Effector memory CD8-positive, alpha-beta T cell (primary cell): ENCODE measurements at places on chromosomes 6 and 20.

DNA sequence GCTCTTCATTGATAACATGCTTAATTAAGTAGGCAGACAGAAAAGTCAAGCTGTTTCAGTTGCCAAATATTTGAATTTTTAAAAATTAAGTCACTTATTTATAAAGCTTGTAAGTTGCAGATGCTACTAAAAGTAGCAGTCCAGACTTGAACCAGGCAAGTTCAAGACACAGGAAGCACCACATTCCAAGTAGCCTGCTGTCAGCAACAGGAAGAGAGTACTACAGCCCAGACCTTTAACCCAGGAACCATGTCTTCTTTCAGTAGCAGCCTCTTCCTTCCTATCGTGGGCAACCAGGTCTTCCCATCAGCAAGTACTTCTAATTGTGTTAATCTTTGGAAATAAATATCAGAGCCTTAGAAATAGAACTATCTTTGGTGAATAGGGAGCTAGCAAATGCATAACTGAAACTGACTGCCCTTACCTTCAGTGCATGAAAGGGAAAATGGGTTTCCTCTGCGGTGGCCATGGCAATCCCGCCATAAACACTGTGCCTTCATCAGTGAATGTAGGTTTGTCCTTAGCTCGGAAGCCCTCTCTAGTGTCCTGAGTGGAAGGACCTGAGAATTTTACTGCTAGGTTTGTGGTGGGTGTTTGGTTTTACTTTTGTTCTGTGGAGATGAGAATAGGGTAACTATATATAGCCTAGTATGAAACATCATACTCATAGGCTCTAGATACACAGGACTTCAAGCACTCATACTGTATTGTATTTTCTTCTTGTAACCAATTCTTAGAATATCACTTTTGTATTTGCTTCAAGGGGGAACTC is 95.6 kb downstream of the SYCP2 start:
- DNase-seq, result no peak

GRCh38 chr6:157791450-157791849 is 31.6 kb upstream of the SNX9 start:
- no peak for DNase-seq

GRCh38 chr6:16729183-16729691 is 32.0 kb downstream of the ATXN1 start:
- DNase-seq, result no peak

GRCh38 chr6:149924206-149924932 is 1.4 kb upstream of the RAET1G start:
- no peak for DNase-seq

GRCh38 chr6:161189891-161190290 is 84.0 kb downstream of the AGPAT4 start:
- DNase-seq, result no peak

DNA sequence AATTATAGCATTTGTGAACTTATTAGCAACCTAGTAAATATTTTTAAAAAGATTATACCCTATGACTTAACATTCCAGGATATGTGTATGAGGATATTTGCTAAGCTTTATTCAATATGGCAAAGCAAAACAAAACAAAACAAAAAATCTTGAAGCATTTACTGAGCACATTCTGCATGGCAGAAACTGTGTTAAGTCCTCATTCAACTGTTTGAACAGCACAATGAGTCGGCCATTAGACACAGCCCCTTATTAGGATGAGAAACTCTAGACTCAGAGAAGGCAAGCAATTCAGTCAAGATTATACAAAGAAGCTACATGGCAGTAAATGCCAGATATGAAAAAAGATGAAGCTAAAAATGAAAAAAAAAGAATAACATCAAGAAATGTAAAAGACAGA is 70.1 kb upstream of the IYD start:
- DNase-seq, result no peak

- no peak for DNase-seq
These were observed 227.4 kb downstream of the SAMD5 start for GRCh38 chr6:147735924-147736323.

DNA sequence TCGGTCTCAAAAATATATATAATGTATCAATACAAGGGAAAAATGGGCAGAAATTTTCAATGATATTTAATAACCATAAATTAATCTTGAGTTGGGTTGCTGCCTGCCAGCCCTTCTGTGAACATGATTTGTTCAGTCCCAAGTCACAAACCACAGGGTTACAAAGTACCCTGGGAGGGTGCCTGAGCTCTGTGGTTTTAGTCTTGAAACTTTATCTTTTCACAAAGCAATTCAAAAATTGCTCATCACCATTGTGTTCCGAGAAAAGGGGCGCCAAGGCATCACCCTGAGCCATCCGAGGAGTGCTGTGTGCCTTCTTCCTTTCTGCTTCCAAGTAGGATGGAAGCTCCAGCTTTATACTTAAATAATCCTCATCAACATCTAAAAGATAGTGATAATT is 141.6 kb upstream of the AKAP12 start:
- no peak for DNase-seq

DNA sequence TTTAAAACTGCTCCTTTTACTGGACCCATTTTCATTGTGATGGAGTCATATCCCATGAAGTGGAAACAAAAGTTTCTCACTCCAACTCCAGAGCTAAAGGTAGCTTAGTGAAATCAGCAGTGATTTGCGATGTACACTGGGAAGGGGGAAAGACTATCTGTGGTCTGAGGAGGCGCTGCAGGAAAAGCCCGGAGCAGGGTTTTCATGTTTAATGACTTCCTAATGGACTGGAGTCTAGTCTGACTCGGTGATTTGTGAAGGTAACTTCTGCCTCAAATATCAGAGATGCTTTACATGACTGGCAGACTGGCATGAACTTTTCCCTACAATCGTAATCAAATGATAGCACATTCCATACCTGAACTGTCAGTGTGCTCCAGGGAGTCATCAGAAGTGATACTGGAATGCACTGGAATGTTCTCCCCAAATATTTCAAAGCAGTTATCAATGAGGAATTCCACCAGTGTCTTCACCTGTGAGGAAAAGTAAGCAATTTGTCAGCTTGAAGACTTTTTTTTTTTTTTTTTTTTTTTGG is 7.0 kb downstream of the TAGAP start:
- no peak for DNase-seq

GRCh38 chr6:135576055-135576454 is 78.5 kb upstream of the AHI1 start:
- no peak for DNase-seq

DNA sequence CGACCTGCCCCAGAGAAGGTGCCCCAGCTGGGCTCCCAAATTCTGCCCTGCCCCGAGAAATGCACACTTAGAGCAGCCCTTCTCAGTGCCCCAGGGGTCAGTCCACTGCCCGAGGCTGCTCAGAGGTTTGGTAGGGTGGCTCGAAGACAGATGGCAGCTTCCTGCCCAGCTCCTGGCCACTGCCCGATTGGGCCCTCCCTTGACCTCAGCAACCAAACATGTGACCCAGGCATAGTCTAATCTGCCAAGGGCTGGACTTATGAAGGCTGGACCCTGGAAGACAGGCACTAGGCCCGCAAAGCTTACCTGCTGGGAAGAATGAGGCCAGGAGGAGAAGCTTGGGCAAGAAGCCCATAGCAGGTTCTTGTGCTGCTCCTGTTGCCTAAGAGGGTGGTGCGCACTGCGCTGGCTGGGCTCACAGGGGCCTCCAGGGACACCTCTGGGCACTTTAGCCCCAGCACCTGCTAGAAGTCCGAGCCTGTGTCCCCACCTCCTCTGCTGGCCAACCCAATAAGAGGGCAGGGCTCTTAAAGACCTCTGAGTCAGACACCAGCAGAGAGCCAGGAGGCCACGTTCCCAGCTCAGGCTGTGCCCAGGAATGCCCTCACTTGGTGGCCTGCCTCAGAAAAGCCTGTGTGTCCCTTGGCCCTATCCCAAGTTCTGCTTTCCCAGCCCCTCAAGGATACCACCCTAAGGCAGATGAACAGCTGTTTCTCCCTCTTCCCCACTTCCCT is 5.5 kb downstream of the SIGLEC1 start:
- DNase-seq, result no peak

DNA sequence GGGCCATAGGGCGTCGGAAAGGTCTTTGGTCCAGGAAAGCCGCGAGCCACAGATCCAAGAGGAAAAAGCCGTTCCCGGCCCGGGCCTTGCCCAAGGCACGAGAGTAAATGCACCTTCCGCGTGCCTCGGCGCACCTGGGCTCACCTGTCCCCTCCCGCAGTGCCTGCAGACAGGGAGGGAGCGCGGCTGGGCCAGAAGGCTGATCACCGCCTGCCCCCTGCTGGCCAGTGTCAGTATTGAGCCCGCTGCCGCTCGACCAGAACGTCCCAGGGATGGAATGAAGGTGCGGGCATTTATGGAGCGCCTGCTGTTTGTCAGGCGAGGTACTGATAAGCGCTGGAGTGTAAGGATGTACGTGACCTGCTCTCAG is 679 bp upstream of the LPIN3 start:
- DNase-seq, result peak; percentile 86

DNA sequence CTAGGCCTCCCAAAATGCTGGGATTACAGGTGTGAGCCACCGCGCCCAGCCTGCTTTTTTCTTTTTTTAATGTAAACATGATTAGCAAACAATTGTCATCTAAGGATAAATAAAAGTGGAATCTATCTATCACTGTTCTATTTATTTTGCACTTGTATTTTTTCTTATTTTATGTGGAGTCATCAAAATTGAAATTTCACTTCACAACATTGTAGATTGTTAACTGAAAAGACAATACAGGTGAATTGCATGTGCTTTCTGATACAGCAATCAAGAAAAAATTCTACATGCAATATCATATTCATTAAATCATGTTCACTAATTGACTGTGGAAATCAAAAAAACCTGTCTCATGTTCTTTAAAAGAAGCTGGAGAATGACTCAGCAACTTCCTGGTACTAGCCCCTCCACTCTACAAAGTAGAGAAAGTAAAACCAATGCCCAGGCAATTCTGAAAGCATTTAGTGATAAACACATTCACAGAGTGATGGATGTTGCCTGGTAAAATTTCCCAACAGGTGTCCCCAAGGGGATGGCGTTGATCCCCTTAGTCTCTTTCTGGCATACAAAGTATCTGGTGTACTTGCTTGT is 10.7 kb upstream of the RFX6 start:
- DNase-seq, result no peak

DNA sequence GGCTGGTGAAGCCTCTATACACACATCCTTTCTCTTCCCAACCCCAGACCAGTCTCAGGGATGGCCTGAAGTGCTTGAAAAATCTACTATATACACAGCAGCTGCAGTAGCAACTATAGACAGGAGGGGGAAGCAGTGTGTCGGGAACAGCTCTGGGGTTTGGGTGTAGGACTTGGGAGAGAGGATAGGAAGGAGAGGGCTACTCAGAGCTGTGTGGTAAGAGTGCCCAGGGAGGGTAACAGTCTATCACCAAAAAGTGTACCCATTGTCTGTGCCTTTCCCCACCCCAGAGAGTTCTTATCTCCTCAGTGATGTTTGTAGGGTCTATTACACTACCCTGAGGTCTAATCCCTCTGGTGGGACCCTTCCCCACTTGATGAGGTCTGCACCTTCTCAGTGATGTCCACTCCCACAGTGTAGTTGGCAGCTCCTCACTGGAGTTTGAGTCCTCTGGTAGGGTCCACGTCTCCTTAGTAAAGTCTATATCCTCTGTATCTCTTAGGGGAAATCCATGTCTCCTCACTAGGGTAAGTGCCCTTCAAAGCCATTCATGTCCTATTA is 1.5 kb upstream of the GGT7 start:
- no peak for DNase-seq

DNA sequence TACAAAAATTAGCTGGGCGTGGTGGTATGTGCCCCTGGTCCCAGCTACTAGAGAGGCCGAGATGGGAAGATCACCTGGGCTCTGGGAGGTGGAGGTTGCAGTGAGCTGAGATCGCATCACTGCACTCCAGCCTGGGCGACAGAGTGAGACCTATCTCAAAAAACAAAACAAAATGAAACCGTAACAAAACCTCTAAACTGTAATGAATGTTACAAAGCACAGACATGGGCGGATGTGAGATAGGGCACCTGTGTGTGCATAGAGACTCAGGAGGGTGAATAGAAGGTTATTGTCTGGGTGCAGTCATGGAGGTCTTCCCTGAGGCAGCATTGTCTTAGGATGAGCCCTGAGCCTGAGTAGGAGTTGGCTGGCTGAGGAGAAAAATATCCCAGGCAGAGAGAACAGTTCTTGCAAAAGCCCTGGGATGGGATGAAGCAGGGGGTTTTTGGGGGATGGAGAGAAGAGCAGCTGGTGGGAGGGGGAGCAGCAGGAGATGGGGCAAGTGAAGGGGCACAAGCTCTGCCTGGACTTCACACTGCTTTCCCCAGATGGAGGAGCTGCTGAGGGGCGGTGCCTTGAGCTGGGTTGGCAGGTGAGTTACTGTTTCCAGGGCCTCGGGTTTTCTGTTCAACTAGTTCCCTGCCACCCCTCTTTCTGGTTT is 5.2 kb downstream of the BCAS4 start:
- DNase-seq, result no peak

- no peak for DNase-seq
These were observed 36.0 kb downstream of the TGM6 start for GRCh38 chr20:2416541-2417212.

DNA sequence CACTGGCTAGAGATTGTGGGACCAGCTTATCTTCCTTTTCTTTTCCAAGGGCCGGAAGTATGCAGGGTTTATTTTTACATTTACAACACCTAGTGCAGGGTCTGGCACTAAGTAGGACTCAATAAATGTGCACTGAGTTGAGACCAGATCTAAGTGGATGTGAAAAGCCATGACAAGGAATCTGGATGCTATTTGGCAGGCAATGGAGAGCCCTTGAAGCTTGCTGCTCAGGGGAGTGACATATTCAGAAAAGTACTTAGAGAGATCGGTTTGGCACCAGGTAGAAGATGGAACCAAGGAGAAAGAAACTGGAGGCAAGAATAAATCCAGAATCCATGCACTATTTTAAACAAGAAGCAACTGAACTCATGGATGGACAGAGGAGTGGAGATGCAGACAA is 815.8 kb downstream of the MAFB start:
- no peak for DNase-seq

DNA sequence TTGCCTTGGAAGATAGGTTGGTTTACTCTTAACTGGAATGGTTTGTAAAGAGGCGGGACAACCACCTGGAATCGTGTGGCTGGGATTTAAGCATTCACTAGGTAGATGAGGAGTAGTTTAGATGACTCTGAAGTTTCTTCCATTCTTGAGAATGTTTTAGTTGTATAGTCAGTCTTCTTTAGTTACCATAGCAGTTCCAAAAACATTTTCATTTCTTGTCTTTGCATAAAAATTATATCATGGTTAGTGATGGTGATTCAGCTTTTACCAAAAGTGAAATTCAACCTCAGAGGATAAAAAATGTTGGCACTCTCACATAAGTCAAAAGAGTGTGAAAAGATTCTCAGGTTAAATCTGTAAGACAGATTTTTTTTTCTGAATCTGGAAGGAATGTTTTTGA is 70.3 kb downstream of the SMAP1 start:
- no peak for DNase-seq

- DNase-seq, result no peak
These were observed 210.6 kb upstream of the CDYL start for GRCh38 chr6:4565301-4566250.

DNA sequence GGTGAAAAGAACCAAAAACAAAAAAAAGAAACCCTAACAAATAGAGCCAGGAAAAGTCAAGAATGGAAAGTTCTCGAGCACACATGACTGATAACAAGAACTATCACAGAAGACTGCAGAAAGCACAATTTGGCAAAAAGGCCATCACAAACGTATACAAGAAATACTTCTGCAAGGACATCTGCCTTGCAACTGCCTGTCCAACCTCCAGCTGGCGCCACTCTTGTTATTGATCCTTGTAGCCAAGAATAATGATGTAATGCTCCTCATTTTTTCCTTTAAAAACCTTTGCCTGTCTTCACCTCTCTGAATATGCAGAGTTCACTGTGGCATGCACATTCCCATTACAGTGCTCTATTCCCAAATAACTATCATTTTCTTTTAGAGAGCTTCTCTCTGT is 87.9 kb upstream of the BMP5 start:
- DNase-seq, result no peak
